Natural killer cell (primary cell): ENCODE measurements at places on chromosomes 7 and 10. TPM values are rescaled to one million over a fixed set of nuclear protein-coding genes. Genes with fewer than 3 reads are reported as not detected.
A peak's percentile ranks its signal among the peaks of the same experiment; 100 is the strongest.

GRCh38 chr10:24150853-24151252, 58.1 kb upstream of the KIAA1217 start:
- no peak overlapping the region for H3K27ac ChIP-seq
- no peaks in the 10 kb centered on the region for H3K27me3 ChIP-seq
- H3K4me3 ChIP-seq, result no peak overlapping the region
- H3K4me1 ChIP-seq, result no peaks in the 10 kb centered on the region
- no peak for DNase-seq

GRCh38 chr7:23473844-23474093, 3.5 kb upstream of the IGF2BP3 start:
- H3K4me1 ChIP-seq, result peaks cover 41% of the 10 kb centered on the region
- H3K27me3 ChIP-seq, result peaks cover 83% of the 10 kb centered on the region
- no peak overlapping the region for H3K4me3 ChIP-seq
- H3K36me3 ChIP-seq, result no peaks in the 10 kb centered on the region
- no peak overlapping the region for H3K27ac ChIP-seq

DNA sequence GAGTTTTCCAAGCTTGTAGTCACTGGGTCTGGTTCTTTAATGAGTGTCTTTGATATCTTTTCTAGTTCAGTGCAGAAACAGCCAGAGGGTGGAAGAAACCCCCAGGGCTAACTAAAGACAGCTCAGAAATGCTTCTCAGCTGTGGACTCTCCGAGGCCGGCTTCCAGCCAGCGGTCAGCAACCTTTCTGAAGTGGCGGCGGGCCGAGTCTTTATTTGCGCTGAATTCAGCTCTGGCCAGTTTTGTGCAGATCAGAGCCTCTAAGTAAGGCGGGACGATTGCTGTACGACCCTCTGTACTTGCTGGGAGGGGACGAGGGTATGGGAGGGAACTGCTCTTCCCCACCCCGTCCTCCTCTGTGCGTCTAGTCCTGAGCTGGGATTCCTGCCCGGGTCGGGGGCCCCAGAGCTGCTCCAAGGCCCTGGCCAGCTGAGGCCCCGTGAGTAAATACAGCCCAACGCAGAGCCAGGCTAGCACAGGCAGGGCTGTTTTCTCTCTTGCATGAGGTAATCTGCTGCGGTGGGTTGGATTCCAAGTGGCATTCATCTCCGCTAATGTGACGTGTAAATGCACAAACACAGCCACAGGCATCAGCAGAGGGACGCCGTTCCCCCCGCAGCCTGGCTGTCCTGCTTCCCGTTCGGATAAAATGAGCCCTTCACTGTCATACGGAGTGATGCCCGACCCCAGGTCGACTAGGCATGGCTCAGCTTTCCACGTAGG, 159.8 kb downstream of the PIP4K2A start:
- H3K36me3 ChIP-seq, result peaks cover 57% of the 10 kb centered on the region
- peaks cover 6% of the 10 kb centered on the region for H3K4me1 ChIP-seq
- no peak for DNase-seq
- no peak overlapping the region for H3K27ac ChIP-seq

DNA sequence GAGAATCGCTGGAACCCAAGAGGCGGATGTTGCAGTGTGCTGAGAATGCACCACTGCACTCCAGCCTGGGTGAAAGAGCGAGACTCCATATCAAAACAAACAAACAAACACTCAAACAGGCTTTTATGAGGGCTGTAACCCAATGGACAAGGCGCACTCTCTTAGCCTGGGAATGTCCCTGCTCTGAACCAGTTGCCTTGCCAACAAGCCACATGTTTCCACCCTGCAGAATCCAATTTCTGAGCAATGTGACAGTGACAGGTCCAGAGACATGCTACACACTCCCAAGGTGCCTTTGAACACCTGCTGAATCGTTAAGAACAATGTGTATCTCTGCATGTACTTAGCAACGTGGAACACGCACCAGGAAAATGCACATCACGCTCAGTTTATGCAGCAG, 186.8 kb upstream of the AUTS2 start:
- no peak for DNase-seq
- no peaks in the 10 kb centered on the region for H3K4me1 ChIP-seq
- no peaks in the 10 kb centered on the region for H3K27me3 ChIP-seq
- no peaks in the 10 kb centered on the region for H3K36me3 ChIP-seq

GRCh38 chr10:95637911-95638310, 18.6 kb downstream of the ALDH18A1 start:
- no peaks in the 10 kb centered on the region for H3K27me3 ChIP-seq
- H3K36me3 ChIP-seq, result peaks cover 60% of the 10 kb centered on the region
- DNase-seq, result no peak
- no peak overlapping the region for H3K4me3 ChIP-seq
- no peak overlapping the region for H3K27ac ChIP-seq

DNA sequence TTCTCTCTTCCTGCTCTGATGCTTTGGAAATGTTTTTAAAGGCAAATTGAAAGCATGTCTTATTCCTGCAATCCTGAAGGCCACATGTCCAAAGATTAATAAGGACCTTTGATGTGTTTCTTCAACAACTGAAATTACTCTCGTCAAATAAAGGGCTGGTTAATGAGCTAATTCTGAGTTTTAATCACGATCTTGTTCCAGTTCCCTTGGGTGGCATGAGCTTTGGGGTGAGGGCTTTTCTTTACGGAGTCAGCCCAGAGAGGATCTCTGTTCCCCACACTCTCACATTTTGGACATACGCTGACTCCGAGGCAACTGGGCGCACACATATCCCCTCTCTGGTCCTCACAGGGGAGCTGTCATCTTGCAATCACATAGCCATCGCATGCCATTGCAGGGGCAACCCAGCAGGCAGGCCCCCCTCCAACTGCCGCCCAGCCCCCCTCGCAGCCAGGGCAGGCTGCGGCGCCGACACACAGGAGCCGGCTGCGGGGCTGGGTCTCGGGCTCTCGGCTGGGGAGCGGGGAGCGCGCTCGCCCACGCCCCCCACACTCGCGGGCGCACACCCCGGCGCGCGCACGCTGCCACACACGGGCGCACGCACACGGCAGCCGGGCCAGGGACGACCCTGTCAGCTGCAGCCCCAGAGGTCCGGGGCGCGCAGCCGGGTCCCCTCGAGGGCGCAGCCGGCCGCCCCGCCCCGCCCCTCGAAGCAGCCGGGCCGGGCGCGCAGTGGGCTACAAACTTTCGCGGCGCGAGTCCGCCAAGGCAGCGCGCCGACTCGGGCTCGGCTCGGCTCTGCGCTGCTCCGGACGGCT, at the start of gene GDF10:
GDF10 (plus strand) TSS at position 587 of the 818 bp plus-strand sequence. CDS start 455 bp downstream, outside the sequence.
- no peaks in the 10 kb centered on the region for H3K4me1 ChIP-seq
- no peaks in the 10 kb centered on the region for H3K36me3 ChIP-seq
- DNase-seq, result no peak
- peaks cover 4% of the 10 kb centered on the region for H3K27me3 ChIP-seq
- H3K4me3 ChIP-seq, result no peak within 1 kb of the TSS

Gene DYDC1
- total RNA-seq, result not detected

DNA sequence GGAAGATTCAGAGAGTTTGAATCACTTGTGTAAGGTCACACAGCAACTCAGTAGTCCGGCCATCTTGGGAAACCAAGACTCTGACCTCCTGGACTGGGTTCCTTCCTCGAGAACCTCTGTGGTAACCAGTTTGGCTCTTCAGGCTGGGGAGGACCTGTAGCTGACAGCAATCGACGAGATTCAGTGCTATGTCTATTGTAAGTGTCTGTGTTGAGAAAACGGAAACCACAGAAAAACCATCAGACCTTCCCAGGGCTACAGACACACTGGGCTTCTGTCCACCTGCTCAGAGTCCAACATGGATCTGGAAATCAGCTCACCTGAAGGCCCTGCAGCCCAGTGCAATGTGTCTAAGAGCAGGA, 403.7 kb downstream of the RPS24 start:
- H3K27me3 ChIP-seq, result no peaks in the 10 kb centered on the region
- H3K4me3 ChIP-seq, result no peak overlapping the region
- no peak for DNase-seq

Gene TBC1D12
- 1.2 TPM for total RNA-seq

GRCh38 chr10:132335189-132336063, 3.4 kb downstream of the LRRC27 start:
- H3K4me1 ChIP-seq, result peaks cover 42% of the 10 kb centered on the region
- H3K27me3 ChIP-seq, result no peaks in the 10 kb centered on the region
- H3K4me3 ChIP-seq, result peak overlapping the region; percentile 6
- peak; percentile 43 for DNase-seq

DNA sequence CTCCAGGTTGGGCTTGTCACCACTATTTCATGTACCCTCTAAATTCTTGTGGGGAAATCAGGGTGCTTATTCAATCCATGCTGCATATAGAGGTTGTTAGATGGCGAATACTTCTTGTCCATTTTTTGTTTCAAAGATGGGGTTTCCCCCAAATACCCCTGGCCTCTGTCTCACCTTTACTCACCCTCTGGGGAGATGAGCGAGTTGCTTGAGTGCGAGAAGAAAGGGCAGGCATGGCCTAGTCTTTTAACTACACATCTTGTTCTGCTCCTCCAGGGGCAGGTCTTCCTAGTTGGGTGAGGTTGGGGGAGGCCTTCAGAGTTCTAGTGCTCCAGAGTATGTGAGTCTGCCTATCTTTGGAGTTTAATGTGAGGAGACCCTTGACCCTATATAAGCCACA, 46.2 kb downstream of the HHEX start:
- H3K4me1 ChIP-seq, result no peaks in the 10 kb centered on the region
- H3K36me3 ChIP-seq, result no peaks in the 10 kb centered on the region
- H3K27me3 ChIP-seq, result no peaks in the 10 kb centered on the region
- no peak overlapping the region for H3K27ac ChIP-seq
- no peak overlapping the region for H3K4me3 ChIP-seq

Gene KLF14
- total RNA-seq, result not detected

DNA sequence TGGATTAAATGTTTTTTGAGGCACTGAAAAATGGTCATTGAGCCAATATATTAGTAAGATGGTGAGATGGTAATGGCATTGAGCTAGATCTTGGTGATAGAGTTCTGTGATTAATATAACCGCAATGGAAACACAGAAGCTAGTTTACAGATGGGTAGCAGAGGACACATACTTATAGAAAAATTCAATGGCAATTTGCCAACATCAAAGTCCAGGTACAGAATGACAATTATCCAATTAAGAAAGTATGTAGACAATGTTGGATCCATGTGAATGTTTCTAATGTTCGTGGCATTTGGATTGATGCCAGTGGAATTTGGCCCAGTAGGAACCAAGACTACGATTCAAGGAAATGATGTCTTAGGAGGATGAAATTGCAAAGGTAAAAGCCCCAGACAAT, 187.8 kb downstream of the GNAT3 start:
- H3K4me3 ChIP-seq, result no peak overlapping the region
- no peak overlapping the region for H3K27ac ChIP-seq
- H3K36me3 ChIP-seq, result no peaks in the 10 kb centered on the region
- DNase-seq, result no peak
- H3K4me1 ChIP-seq, result no peaks in the 10 kb centered on the region

Gene BMPER
- total RNA-seq, result 0.50 TPM

- peak; percentile 63 for DNase-seq
- H3K27ac ChIP-seq, result peak overlapping the region; percentile 56
- H3K4me1 ChIP-seq, result peaks cover 16% of the 10 kb centered on the region
- H3K36me3 ChIP-seq, result peaks cover 3% of the 10 kb centered on the region
- H3K27me3 ChIP-seq, result no peaks in the 10 kb centered on the region
Measured at GRCh38 chr10:69407621-69408301, 9.0 kb downstream of the TACR2 start.
